T1000 (cell line): ENCODE measurements at places on chromosomes 16 and 17.

DNA sequence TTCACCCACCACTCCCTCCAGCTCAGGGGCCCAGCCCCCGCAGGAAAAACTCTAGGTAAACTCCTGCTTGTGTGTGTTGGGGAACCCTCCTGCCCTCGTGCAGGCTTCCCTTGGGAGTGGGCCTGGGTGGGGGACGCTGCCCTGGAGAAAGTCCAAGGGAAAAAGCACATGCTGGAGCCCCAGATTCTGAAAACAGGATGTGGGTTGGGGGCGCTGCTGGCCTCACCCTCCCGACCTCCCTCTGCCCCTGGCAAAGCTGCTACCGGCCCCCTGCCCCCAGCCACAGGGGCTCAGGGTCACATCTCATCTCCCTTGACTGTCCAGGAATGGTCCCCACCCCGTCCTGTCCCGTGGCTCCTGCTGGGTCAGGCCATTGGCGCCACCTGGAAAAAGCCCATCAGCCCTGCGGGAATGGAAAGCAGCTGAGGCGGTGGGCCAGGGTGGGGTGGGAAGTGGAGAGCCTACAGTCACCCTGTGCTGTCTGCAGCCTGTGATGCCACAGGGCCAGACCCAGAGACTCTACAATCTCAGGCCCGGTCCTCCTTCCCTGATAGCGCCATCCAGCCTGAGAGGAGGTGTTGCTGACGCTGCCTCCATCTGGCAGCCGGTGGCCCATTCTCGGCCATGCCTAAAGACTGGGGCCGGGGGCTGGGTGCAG is 2.5 kb upstream of the GJD3 start:
- no peak for DNase-seq

- DNase-seq = no peak
Observed at GRCh38 chr17:27667656-27668487, 36.9 kb downstream of the LGALS9 start.

GRCh38 chr17:8629371-8630226 is 926 bp downstream of the MYH10 start:
- no peak for DNase-seq

GRCh38 chr16:84575914-84576313 is 42.0 kb downstream of the COTL1 start:
- no peak for DNase-seq

- DNase-seq = no peak
Observed at GRCh38 chr16:29940656-29941055, 14.6 kb upstream of the KCTD13 start.

DNA sequence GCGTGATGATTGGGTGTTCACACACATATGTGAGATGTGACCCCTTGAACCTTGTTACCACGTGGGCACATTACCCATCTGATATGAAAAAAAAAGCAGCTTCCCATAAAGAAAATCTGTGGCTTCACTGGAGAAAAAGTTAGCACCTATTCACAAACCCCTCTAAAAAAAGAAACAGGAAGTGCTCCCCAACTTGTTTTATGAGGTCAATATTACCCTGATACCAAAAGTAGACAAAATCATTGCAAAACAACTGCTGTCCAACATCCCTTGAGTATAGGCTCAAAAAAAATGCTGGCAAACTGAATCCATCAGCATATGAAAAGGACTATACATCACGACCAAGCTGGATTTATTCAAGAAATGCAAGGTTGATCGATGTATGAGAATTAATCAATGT is 99.7 kb upstream of the RBL2 start:
- no peak for DNase-seq

DNA sequence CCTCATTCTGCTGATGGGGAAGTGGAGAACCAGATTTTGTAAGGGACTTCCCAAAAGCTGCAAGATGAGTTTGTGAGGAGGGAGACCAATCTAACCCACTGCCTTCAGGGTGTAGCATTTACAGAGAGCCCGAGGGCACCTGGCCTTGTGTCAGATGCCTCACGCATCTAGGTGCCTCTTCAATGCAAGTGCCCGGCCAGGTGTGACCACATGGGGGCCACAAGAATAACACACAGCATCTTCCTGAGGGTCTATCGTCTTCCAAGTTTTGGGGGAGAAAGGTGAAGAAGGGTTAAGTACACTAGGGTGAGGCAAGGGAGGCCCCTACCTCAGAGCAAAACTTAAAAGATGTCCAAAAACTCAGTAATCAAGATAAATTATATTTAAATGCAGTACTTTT is 401.7 kb upstream of the CDH5 start:
- no peak for DNase-seq

GRCh38 chr16:52424591-52424990 is 122.4 kb downstream of the TOX3 start:
- DNase-seq = no peak

GRCh38 chr16:68802190-68802589 is 41.1 kb upstream of the TANGO6 start:
- DNase-seq = peak; percentile 20

GRCh38 chr17:35804658-35805192 is 4.6 kb upstream of the TAF15 start:
- peak; percentile 54 for DNase-seq

- DNase-seq = no peak
Observed at GRCh38 chr17:77523540-77523939, 382.8 kb downstream of the SEC14L1 start.

DNA sequence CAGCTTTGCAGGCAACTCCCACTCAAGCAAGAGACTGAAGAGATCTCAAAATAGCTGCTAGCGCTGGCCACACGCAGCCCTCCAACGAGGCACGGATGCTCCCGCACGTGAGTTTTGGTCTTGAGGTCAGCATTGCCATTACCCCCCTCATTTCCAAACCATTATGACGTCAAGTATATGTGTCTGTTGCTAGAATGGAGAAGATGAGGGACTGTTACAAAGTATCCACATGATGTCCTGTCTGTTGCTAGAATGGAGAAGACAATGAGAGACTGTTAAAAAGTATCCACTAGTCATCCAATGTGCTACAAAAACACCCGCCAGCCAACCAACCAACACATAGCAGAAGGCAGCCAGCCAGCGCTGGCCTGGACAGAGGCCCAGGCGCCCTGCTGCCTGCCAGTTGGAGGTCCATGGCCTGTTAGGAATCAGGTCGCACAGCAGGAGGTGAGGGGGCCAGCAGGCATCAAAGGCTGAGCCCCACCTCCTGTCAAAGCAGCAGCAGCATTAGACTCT is 24.8 kb downstream of the KLHDC4 start:
- no peak for DNase-seq

GRCh38 chr16:67968400-67969253 is at the start of gene SLC12A4:
SLC12A4 (minus strand) TSS chr16:67968637; CDS start chr16:67968553, 84 bp downstream.
- peak; percentile 35 for DNase-seq

DNA sequence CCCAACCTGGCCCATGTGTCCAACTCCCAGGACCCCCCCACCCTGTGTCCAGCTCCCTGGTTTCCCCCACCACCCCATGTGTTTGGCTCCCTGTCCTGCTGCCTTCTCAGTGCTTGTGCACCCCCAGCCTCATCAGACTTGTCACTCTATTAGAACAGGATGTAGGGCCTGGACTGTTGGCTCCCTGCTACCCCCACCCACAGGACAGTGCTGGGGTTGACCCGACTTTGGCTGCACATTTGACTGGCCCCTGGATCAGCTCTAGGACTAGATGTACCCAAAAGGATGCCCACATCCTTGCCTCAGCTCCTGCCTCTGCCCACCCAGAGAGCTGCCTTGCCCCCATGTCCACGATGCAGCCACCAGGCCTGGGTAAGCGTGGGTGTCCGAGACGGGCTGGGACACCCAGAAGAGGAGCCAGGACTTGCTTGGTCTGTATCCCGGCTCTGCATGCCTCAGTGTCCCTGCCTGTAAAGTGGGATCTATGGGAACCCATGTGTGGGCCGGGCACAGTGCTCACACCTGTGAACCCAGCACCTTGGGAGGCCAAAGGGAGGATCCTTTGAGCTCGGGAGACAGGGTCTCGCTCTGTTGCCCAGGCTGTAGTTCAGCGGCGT is 1.5 kb upstream of the CCDC57 start:
- DNase-seq = no peak

DNA sequence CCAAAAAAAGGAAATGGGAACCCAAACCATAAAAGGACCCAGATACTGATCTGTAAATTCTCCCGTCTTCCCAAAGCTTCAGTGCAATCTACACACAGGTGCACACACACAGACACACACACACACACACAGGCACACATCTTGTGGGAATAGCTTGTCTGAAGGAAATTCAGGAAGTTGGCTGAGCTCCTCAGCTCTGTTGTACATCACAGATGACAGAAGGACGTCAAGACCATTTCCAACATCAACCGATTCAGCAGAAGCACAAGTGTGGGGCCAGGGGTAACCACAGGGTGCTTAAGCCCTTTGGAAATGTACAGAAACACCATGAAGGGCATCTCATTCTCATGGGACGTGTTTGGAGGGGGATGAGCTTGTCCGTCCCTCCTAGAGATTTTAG is 498.1 kb upstream of the PSMD7 start:
- no peak for DNase-seq

- no peak for DNase-seq
Observed at GRCh38 chr17:63646488-63646806, 24.2 kb downstream of the MAP3K3 start.

DNA sequence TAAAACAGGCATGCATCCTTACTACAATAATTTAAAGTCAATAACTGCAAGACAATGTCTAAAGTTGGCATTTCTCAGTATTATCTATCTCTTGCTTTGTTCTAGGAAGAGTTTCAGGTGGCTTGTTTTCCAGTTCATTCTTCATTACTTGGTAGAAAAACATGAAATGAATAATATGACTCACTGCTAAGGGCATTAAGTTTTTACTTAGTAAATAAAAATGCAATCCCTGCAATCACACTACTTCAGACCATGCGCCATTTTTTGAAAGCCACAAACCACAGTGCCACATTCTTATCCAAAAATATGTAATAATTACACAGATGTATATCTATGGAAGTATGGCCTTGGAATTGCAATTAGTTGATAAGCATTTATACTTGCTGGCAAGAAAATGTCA is 55.4 kb downstream of the CREBBP start:
- no peak for DNase-seq

DNA sequence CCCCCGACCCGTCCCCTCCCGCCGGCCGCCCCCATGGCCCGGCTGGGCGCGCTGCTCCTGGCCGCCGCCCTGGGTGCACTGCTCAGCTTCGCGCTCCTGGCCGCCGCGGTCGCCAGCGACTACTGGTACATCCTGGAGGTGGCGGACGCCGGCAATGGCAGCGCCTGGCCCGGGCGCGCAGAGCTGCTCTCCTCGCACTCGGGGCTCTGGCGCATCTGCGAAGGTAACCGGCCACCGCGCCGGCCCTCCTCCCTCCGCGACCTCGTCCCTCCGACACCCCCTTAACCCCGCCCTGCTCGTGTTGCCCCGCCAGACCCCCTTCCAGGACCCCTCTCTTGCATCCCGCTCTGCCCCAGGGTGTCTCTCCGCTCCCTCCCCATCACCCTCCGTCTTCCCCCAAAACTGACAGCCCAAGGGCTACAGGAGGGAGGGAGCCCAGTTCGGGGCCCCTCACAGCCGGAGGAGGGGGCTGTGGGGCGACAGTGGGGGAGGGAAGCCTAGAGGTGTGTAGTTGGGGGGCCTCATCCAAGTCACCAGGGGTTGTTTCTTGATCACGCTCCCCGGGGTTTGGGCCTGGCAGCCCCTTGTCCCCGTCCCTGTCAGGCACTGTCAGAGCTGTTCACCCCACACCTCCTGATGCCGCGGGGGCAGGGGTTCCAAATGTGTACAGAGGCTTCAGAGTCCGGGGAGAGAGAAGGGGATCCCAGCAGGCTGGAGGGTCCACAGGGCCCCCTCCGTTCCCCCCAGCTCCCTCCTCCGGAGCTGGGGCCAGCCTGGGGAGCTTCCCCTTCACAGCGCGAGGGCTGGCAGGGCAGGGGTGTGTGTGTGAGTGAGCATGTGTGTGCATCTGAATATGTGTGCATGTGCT is 794 bp downstream of the TMEM235 start:
- DNase-seq = no peak

GRCh38 chr16:27444470-27444869 is 42.5 kb downstream of the IL21R start:
- DNase-seq = no peak

DNA sequence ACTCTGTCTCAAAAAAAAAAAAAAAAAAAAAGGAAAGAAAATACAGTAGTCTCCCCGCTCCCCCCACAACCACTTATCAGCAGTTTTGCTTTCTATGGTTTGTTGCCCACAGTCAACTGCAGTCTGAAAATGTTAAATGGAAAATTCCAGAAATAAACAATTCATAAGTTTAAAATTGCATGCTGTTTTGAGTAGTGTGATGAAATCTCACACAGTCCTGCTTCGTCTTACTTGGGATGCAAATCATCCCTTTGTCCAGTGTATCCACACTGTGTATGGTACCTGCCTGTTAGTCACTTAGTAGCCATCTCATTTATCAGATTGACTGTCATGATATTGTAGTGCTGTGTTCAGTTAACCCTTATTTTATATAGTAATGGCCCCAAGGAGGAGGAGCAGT is 41.5 kb downstream of the NF1 start:
- DNase-seq = no peak

GRCh38 chr17:31413874-31414549 is 22.5 kb downstream of the RAB11FIP4 start:
- peak; percentile 43 for DNase-seq
